Erythroblast (primary cell): ENCODE measurements at places on chromosomes 2 and 18.

- no peak for DNase-seq
These were observed 19.3 kb upstream of the COPS8 start for GRCh38 chr2:237066396-237066795.

DNA sequence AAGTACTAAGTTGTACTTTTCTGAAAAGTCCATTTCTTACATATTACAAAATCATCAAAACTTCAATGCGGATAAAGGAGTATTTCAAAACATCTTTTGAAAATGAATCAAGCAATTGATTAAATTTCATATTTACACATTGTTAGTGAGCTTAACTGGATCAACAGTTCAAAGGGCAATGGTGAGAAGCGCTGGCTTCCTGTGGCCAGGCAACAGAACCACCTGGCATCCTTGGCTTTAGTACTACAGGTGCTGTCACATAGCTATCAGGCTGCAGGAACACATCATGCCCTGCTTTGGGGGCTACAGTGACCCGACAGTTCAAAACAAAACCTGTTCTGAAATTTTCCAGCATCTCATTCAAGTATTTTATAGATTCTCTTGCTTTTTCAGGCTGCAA lies 59.2 kb downstream of the SMAD2 start:
- no peak for DNase-seq

DNA sequence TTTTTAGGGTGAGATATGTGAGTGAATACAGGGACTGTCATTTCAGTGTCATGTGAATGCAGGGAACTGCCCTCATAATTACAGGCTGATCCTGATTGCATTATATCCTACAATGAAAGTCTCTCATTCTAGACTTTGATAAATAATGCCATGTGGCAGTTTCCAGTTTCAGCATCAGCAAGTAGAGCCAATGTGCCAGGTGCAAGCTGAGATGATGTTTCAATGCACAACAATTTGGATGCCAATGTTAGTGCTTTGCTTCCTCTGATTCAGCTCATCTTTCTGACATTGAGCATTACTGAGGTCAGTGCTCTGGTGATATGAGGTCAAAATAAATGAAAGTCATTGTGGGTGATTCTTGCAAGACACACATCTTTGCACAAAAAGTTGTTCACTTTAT lies 63.7 kb upstream of the TFPI start:
- DNase-seq: no peak

DNA sequence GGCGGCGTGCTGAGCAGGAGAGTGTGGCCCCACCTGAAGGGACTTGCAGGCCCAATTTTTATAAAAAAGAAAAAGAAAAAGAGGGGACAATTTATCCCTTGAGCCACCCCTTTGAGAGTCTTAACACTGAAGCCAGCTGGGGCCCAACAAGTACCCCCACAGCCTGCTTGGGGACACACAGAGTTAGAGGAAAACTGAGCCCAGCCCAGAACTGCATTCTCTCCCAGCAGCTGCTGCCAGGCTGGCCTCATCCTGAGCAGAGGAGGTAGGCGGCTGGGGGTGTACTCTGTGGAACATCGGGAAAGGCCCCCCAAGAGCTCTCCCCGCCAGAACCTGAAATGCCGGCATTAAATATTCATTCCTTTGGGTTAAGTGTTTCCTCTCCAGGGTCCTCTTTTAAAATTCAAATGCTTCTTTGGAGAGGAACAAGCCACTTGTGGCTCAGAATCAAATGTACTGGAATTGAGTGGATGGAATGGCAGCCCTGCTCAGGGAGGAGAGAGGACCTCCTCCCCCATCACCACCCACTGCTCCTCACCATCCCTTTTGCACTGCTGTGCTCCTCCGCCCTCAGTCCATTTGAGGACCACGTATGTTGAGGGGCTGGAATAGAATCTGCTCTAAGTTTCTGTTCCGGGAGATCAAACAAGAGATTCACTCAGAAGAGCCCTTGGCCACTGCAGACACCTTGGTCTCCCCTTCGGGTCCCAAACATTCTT lies 45.6 kb downstream of the C1QL2 start:
- DNase-seq: no peak

- no peak for DNase-seq
These were observed 21.3 kb upstream of the ARL5A start for GRCh38 chr2:151849413-151850010.
